ENCODE measurements at places on chromosomes 2 and 18.

DNA sequence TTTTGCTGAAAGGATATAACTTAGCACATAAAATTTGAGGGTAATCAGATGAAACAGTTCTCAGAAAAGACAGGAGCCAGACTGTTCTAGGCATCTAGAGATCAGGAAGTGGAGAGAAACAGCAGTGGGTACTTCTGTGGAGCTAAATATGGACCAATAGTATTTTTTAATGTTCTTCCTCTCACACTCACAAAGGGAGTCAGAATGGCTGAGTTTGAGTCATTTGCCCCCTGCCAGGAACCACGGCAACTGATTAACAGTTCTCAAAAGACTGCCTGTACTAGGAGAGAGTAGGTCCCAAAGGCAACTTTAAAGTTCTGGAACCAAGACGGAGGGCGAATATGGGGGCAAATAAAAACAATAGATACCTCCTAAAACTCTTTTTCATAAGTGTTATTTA lies 107.5 kb downstream of the GULP1 start:
- DNase-seq: no peak

DNA sequence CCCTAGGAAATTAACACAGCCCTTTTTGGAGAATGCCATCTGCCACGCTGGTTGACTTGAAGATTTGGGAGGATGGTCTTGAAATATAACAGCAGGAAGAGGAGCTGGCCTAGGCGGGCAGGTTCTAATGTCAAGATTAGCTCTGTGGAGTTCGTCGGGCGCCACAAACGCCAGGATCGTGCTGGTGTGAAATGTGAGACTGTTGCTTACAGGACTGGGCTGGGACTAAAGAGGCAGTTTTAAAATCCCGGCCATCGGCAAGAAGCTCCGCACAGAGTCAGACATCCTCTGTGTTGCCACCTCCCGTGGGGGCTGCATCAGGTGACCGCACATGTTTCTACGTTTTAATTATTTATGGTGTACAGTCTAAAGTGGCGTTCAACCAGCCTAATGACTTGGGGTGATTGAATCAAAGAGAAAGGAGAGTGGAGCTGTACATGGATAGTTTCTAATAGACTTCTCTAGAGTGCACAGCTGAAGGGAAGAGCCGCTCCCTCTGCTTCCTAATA lies 99.4 kb upstream of the BCL11A start:
- no peak for DNase-seq

DNA sequence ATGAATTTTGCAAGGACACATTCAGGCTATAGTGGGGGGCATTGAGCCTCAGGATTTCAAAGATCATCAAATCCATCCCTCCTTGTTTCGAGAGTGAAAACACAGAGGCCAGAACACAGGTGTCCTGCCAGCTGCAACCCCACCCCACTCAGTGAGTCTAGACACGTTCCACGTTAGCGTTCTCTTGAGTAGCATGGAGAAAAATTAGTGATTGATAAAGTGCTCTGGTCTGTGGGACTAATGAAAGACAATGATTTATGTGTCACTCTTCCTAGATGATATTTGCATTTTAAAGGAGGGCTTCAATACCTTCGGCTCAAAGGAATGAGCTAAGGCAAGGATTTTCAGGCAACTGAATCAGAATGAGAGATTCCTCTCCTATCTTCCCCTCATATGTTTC lies 43.8 kb downstream of the SLC4A3 start:
- no peak for DNase-seq

DNA sequence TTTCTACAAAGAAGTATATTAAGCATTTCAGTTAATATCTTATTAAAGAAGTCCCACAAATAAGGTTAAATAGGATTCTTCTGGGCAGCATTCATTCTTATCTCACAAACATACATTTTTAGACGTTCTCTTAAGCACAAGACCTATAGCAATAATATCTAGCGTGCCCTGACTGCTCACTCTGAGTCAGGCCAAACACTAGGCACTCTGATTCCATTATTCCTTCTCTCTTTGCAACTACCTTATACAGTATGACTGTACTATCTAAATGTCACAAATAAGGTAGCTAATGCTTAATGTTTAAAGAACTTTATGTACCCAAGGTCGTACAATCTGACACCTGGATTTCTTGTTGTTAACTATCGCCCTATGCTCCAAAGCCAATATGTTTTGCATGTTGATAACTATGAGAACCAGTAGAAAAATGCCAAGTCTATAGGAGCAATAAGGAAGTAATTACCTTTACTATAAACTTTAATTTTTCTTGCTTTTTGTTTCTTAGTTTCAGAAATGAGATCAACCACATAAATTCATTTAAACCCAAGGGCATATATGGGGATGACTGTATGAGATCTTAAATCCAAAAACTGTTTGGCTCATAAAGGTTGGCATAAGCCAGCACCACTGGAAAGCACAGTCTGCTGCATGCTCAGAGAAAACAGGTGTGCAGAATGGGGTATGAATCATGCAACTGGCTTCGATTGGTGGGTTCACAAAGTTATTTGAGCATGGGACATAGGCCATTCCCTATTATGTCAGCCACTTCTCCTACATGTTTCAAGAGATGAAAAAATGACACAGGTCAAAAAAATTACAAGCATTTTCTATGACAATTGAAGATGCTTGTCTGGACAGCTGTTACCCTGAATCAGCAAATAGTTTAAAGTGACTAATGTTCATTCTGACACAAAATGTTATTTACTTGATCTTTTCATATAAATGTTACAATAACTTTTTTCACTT lies 352.0 kb downstream of the IRS1 start:
- DNase-seq: no peak

- DNase-seq: no peak
These were observed 73.0 kb upstream of the KCTD1 start for GRCh38 chr18:26621161-26622026.

GRCh38 chr2:75068546-75068945 lies 110.1 kb downstream of the POLE4 start:
- DNase-seq: no peak

DNA sequence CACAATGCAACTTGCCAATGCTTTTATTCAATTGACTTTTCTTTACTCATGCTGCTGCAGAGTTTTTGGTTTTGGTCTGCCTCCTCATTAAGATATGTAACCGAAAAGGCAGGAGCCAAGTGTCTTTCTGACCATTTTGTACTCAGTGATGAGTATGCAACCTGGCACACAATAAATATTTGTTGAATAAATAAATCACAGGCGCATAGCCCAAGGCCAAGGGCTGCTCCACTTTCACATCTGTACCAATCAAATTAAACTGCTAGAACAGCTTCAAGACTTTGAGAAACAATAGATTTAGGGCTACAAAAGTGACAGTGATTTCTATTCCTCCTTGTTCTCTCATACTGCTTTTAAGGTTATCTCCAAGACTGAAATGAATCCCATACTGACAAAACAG lies 828.2 kb downstream of the RNF144A start:
- DNase-seq: no peak

- DNase-seq: no peak
These were observed 92.1 kb downstream of the SMAD7 start for GRCh38 chr18:48858676-48859075.

- no peak for DNase-seq
These were observed 17.2 kb upstream of the KLF7 start for GRCh38 chr2:207182911-207183310.

DNA sequence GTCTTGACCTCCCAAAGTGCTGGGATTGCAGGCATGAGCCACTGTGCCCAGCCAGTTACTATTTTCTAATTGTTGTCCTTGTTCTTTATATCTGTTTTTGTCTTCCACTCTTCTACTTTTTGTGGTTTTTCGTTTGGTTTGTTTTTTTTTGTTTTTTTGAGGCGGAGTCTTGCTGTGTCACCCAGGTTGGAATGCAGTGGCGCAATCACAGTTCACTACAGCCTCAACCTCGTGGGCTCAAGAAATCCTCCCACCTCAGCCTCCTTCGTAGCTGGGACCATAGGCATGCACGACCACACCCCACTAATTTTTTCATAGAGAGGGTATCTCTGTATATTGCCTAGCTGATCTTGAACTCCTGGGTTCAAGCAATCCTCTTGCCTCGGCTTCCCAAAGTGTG lies 100.7 kb downstream of the EHBP1 start:
- no peak for DNase-seq

DNA sequence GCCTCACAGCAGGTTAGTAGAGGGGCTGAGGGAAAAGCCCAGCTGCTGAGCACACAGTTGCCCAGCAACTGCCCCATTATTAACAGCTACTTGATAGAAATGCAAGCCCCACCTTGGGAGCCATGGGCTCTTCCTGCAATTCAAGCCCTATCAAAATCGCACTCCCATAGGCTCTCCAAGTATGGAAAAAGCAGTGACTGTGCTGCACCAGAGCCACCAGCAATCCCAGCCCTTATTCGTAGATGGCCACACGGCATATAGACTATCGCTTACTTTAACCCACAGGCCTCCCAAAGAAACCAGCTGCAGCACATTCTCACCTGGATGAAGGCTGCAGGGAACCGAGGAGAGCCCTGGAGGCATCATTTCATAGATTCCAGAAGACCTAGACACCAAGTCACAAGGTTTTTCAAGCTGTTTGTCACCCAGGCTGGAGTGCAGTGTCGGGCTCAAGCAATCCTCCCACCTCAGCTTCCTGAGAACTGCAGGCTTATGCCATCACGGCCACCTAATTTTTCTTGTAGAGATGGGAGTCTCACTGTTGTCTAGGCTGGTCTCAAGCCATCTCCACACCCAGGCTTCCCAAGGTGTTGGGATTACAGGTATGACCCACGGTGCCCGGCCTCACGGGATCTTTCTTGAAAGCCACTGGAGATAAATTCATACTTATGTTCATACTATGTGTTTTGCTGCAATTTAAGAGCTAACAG lies 11.3 kb downstream of the NCL start:
- no peak for DNase-seq

DNA sequence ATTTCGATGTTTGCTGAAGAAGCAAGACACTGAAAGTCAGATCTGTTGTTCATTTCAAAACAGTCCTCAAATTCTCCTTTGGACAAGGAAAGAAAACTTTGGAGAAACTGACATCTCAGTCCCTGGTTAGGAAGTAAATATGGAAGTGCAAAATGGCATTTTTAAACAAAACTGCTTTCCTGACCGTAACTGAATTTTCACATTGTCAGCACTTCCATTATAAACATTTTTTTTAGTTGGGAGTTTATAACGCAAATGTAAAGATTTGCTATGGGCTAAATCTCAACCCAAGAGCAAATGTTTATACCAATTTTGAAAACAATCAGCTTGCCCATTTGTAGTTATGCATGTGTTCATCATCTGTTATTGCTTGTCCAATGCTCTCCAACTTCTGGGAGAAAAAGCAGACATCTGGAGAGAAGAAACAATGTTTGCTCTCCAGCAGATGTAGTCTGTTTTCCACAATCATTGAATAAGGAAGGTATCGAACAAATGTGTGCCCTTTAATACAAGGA lies 520.1 kb downstream of the ARHGAP15 start:
- no peak for DNase-seq

GRCh38 chr2:148643998-148644882 lies at the start of gene EPC2:
TSS of gene EPC2 (plus strand) at chr2:148644751. CDS start at chr2:148645018, 267 bp downstream.
- DNase-seq: peak; percentile 72

GRCh38 chr2:73939419-73939818 lies 12.7 kb downstream of the DGUOK start:
- DNase-seq: no peak

DNA sequence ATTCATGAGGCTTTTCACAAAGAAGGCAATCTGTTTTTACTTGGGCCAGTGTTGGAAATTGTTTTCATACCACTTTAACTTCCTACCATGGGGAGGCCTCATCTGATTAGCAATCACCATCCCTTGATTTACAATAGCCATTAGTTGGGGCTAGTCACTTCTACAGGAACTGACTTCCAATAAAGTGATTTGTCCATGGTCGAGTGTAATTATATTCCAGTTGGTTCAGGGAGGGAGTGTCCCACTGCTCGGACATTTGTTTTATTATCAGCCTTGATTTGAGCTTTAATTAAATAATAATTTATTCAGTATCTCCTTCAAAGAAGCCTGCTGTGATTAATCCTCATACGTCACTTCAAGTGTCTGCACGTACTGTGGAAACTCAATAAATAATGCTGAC lies 233.9 kb upstream of the CNTNAP5 start:
- DNase-seq: no peak

GRCh38 chr2:232886632-232887031 lies 16.6 kb downstream of the SNORC start:
- no peak for DNase-seq

- DNase-seq: no peak
These were observed 45.3 kb upstream of the SPAG16 start for GRCh38 chr2:213238753-213239495.
